ENCODE measurements at places on chromosomes 1 and 21. TPM values are rescaled to one million over a fixed set of nuclear protein-coding genes. Genes with fewer than 3 reads are reported as not detected.

- no peaks in the 10 kb centered on the region for H3K27me3 ChIP-seq
- no peak for DNase-seq
- peaks cover 58% of the 10 kb centered on the region for H3K4me1 ChIP-seq
Measured at GRCh38 chr1:101109791-101110190, 84.2 kb upstream of the DPH5 start.

The NKAIN1 gene
- not detected for total RNA-seq

DNA sequence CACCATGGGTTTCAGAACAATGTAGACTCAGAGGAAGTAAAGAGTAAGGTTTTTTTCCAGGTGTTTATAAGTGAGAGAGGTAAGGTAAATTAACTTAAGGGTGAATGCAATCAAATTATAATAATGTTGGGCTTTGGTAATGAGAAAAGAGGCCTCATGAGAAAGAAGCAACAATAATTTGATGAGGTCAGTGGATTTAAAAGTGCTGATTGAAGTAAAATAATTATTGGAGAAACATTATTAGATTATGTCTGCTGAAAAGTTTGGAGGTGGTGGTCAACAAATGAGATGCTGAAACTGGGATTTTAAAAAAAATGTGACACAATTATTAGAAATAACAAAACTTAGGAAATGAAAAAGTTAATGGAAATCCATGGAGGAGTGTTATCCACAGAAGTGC is 187.4 kb upstream of the BRINP3 start:
- no peak for DNase-seq
- no peaks in the 10 kb centered on the region for H3K27me3 ChIP-seq
- no peak overlapping the region for H3K4me3 ChIP-seq
- H3K4me1 ChIP-seq: no peaks in the 10 kb centered on the region

The NMNAT2 gene
- total RNA-seq: not detected

DNA sequence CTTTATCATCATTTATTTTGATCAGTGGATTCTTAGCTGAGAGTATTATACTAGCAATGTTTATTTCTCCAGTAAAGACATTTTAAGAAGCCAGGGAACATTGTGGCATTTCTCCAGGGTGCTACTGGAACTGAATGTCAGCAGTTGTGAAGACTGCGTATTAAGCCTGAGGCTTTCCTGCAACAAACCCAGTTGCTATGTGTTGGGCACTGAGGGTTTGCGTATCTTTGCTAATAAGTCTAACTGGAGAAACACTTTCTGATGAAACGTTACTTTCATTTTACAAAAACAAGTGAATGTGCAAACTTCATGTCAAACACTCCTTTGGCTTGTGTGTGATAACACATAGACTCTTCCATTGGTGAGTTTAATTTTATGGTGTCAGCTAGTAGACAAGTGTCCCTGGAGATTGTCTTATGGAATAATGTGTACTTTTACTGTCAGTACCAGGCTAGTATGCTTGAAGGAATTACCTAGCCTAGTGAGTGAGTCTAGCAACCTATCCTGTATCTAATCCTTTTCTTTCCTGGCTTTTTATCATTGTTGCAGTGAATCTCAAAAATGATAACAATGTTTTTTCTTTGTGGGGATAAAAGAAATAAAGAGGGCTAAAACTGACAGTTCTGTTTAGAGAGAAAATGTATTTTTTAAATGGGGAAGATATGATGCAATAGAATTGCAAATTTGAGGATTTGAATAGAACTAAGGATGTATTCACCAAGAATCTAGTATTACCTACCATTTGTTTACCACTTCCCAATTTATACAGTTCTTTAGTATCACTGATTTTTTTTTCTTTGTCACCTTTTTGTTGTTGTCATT is 70.1 kb downstream of the MTR start:
- no peak for DNase-seq
- H3K4me3 ChIP-seq: no peak overlapping the region
- H3K27ac ChIP-seq: peak overlapping the region; percentile 36
- H3K27me3 ChIP-seq: no peaks in the 10 kb centered on the region

GRCh38 chr1:172112576-172112975 is 271.3 kb downstream of the DNM3 start:
- H3K4me1 ChIP-seq: peaks cover 4% of the 10 kb centered on the region
- H3K36me3 ChIP-seq: no peaks in the 10 kb centered on the region
- no peaks in the 10 kb centered on the region for H3K27me3 ChIP-seq
- no peak overlapping the region for H3K4me3 ChIP-seq
- DNase-seq: no peak
- no peak overlapping the region for H3K27ac ChIP-seq

GRCh38 chr1:226882187-226882586 is 11.8 kb downstream of the PSEN2 start:
- H3K4me3 ChIP-seq: peak overlapping the region; percentile 65
- H3K27ac ChIP-seq: peak overlapping the region; percentile 89
- H3K27me3 ChIP-seq: no peaks in the 10 kb centered on the region
- peaks cover 3% of the 10 kb centered on the region for H3K36me3 ChIP-seq
- H3K4me1 ChIP-seq: peaks cover 48% of the 10 kb centered on the region

- no peak overlapping the region for H3K27ac ChIP-seq
- no peaks in the 10 kb centered on the region for H3K27me3 ChIP-seq
- peak; percentile 14 for DNase-seq
- peaks cover 26% of the 10 kb centered on the region for H3K4me1 ChIP-seq
- peaks cover 46% of the 10 kb centered on the region for H3K36me3 ChIP-seq
- no peak overlapping the region for H3K4me3 ChIP-seq
Measured at GRCh38 chr1:157124855-157125254, 13.3 kb downstream of the ETV3 start.

DNA sequence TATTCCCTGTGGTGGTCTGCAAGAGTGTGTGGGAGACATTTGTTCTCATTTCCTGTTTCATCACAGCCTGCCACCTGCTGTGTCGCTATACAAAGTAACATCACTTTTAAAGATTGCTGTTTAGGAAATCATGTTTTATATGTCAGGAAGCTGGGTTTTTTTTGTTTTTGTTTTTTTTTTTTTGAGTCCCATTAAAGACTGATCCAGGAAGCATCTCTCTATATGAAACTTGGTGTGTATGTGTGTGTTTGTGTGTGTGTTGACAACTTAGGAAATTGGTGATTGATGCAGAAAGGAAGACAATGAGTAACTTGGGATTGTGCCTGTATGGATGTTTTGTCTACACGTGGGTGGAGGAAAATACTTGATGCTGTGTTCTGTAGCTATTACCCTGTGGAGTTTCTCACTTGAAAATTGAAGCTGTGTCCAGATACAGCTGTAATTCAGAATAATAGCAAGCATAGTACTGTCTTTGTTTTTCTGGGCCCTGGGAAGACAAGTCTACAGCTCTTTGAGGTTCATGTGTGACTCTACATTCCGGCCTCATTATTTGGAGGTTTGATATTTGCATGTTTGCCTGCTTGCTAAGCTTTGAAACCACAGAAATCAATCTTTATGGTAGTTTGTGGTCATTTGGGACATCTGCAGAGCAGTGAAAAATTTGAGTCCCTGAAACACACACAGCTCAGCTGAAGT is 47.9 kb downstream of the LAMC1 start:
- H3K36me3 ChIP-seq: no peaks in the 10 kb centered on the region
- no peaks in the 10 kb centered on the region for H3K27me3 ChIP-seq
- peaks cover 5% of the 10 kb centered on the region for H3K4me1 ChIP-seq

The UBE2Q1 gene
- 74.6 TPM for total RNA-seq
